Cerebellum (tissue), 4 donors: ENCODE measurements at places on chromosomes 3 and 15. TPM values are rescaled to one million over a fixed set of nuclear protein-coding genes. Genes with fewer than 3 reads are reported as not detected.

The BRPF1 gene
- total RNA-seq: 15.0 TPM

The CIDEC gene
- total RNA-seq: not detected

The RASSF1 gene
- total RNA-seq: 11.3 TPM

The IQCF5 gene
- not detected for total RNA-seq

The ZNF385D gene
- 99.6 TPM for total RNA-seq

The KLF15 gene
- total RNA-seq: 5.3 TPM

The ADAMTS9 gene
- 31.1 TPM for total RNA-seq

The SLC2A2 gene
- not detected for total RNA-seq

The GRM7 gene
- 52.4 TPM for total RNA-seq
